ENCODE measurements at places on chromosomes 4 and X.

- no peak for DNase-seq
These were observed 204.9 kb downstream of the APBB2 start for GRCh38 chr4:41009411-41009810.

GRCh38 chrX:129961180-129962083 lies 21.0 kb upstream of the BCORL1 start:
- peak; percentile 79 for DNase-seq

DNA sequence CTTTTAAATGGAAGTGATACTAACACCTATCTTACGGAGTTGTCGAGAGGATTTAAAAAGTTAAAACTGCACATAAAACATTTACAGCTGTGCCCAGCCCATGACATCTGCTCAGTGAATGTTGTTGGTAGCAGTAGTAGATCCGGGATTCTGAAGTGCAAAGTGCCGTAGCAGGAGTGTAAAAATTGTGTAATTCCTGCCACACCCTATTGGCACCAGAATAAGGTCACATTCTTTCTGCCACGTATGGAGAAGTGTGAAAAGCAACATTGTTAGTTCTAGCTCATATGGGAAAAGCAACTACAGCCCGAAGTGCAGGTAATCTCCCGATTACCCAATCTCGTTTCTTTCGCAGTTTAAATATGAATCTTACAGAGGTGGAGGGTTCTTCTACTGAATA lies 31.2 kb downstream of the PRIMPOL start:
- no peak for DNase-seq

GRCh38 chrX:9231491-9231890 lies 197.6 kb upstream of the FAM9B start:
- peak; percentile 4 for DNase-seq

- DNase-seq, result peak; percentile 80
These were observed 917.0 kb upstream of the LCORL start for GRCh38 chr4:18938343-18939099.

DNA sequence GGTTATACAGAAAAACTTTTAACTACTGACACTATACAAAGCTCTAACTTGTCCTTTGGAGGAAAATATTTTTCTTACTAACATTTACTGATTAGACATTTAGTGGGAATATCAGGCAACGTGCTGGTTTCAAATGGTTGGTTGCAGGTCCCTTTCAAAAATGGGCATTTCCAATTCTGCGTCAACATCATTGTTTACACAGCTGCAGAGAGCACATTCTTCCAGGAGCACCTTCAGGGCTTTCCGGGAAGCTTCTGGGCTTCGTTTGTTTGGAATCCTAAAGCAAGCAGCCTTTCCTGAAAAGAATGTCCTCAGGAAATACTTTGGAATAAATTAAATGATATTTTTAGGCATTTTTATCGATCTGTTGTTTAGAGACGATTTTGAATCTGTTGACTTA lies 289.7 kb downstream of the TRIML1 start:
- peak; percentile 47 for DNase-seq

Measured in kidney tubule cell (primary cell).